ENCODE measurements at places on chromosomes 1 and 21.

DNA sequence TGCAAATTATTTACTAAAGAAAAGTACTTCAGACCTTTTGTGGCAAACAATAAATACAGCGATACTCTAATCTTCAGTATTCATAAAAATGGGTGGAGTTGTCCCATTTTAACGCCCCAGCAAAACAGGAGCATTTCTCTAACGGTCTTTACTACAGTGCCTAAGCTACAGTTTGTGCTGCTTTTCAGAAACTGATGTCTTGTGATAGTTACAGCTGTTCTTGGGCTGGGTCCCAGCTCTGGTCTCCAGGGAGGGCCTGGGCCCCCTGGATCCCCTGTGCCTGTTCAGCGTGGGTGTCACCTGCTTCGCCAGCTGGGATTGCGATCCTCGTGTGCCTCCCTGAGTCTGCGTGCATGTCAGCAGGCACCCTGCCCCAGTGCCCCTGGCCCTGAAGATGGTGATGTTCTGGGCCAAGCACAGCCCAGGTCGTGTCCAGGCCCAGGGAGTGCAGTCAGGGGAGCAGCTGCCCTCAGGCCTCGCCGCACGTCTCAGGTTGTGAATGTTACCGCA is 64.0 kb upstream of the DIP2A start:
- DNase-seq = no peak

- DNase-seq = no peak
Observed at GRCh38 chr1:206131037-206131436, 13.8 kb upstream of the AVPR1B start.

GRCh38 chr1:201718346-201719202 is 110.4 kb upstream of the IPO9 start:
- DNase-seq = no peak

- DNase-seq = no peak
Observed at GRCh38 chr21:39564200-39564599, 48.5 kb upstream of the B3GALT5 start.

DNA sequence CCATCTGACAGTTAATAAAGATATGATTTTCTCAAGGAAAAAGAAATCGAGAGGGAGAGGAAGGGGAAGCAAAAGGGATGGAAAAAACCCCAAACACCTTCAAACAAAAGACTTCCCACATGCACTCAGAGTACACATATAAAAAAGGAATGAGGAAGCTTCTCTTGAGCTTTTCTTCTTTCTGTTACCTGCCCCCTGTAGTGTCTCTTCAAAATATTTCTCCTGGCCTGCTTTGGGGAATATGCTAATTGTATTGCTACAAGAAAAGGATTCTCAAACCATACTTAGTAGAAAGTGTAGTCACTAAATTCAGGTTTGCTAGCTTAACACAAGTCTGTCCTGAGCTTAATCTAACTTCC is 58.7 kb downstream of the KIF14 start:
- DNase-seq = no peak

DNA sequence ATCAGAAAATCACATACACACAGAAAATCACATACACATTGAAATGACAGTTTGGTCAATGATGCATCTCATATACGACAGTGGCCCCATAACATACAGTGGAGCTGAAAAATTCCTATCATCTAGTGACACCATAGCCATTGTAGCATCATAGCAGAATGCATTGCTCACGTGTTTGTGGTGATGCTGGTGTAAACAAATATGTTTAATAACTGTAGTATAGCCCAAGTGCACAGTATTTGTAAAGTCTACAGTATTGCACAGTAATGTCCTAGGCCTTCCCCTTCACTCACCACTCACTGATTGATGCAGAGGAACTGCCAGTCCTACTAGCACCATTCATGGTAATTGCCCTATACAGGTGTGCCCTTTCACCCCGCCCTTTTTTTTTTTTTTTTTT is 30.1 kb upstream of the RUNX1 start:
- DNase-seq = no peak

DNA sequence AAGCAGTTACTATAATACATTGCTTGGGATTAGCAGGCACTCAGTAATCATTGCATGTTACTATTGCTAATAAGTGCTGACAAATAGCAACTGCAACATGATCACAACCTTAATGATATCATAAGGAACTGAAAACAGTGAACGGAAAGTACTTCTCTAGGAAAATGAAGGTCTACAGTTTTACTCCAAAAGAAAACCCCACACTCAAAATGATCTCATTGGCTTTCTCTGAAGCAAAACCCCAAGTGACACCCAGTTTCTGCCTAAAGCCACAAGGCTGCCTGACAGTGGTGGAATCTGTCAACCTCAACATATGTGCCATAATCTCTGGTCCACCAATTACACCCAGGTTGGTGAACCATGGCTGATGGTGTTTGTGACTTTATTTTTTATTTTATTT is 137.6 kb downstream of the PTGER3 start:
- no peak for DNase-seq

- no peak for DNase-seq
Observed at GRCh38 chr1:818618-819291, 105.0 kb upstream of the SAMD11 start.

- no peak for DNase-seq
Observed at GRCh38 chr1:156928043-156928602, 7.7 kb downstream of the LRRC71 start.
